ENCODE measurements at places on chromosomes 1 and 21.

DNA sequence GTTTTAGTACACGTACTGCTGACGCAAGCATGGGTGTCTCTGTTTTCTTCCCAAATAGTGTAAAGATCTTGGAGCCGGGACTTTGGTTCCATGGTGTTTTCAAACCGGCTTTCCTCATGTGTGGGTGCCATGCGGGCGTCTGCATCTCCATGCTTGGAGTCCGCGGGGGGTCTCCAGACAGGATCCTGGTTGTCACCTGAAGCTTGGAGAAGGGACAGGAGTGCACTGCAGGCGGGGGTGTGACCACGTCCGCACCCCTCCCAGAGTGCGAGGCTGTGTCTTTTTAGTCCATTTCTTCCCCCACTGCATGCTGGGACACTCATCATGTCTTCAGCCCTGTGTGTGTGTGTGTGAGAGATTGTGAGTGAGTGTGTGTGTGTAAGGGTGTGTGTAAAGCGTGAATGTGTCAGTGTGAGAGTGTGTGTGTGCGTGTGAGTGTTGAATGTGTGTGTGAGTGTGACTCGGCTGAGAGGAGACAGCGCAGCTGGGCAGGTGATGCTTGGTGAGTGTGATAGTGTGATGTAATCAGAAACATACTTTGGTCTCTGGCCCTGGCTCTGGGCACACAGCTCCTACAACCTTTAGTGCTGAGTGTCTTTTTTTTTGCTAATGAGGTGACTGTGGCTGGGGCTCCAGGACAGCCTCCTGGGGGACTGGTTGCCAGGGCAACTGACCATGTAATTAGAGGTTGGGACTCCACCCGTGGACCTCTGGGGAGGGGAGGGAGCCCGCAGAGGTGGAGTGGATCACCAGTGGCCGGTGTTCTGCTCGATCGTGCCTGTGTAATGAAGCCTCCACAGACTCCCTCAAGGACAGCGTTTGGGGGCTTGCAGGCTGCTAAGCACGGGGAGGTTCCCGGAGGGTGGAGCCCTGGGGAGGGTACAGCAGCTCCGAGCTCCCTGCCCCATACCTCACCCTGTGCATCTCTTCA is 55.1 kb downstream of the AGPAT3 start:
- no peak for DNase-seq

DNA sequence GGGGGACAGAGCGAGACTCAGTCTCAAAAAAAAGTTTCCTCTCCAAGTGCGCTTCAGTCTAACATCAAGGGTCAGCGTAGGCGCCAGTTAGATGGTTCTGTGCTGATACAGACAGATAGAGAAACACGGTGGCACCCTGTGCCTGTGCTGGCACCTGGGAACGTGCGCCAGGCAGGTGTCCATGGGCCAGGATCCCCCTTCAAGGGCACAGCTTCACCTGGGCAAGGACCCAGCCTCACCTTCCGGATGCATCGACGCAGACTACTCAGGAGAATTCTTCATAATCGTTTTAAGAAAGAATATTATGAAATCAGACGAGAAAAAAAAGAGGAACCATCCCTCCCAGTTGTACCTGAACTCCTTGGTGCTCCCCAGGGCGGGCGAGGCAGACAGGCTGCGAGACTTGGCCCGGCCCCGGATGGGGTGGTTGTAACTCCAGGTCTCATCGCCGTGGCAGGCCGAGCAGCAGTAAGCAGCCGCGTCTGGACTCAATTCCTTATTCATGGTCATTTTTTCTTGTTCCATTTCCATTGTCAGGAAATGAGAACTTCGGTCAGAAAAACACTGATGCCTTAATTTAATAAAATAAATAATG is 13.3 kb downstream of the NADK start:
- DNase-seq = no peak

- no peak for DNase-seq
Observed at GRCh38 chr21:42495027-42495426, 997 bp downstream of the RSPH1 start.

- peak; percentile 69 for DNase-seq
Observed at GRCh38 chr1:77412069-77412819, 130.4 kb downstream of the AK5 start.

DNA sequence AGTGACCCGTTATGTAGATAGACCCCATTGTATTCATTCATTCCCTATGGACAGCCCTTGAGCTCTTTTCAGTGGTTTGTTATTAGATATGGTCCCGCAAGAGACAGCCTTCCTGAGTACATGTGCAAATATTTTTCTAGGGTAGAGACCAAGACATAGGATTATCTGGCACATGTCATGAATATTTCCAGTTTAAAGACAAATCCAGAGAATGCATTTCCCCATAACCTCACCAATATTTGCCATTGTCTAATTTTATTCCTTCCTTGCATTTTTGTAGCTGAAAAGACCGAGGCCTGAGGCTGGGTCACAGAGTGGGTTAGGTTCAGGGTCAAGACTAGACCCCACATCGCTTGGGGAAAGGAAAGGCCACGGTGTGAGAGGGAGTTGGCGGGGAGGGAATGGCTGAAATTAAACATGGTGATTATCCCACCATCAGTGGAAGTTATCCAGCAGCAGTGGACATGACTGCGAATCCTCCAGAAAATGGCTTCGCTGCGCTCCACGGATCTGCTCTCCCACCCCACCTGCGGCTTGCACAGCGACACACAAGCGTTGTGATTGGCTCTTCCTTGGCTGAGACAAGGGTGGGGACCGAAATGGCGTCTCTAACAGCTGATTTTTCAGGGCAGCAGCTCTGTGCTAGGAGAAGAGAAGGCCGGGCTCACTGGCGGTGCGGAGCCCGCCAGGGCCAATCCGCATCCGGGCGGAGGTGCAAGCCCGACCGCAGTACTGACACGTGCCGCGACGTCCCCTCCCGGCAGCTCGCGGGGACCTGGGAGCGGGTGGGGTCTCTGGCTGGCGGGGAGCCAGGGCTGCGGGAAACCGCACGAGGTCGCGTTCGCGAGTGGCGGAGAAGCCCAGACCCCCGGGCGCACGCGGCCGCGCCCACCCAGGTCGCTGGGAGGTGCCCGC is 16.1 kb upstream of the STMN1 start:
- peak; percentile 15 for DNase-seq

GRCh38 chr1:240691909-240692705 is 80.2 kb upstream of the GREM2 start:
- peak; percentile 55 for DNase-seq

DNA sequence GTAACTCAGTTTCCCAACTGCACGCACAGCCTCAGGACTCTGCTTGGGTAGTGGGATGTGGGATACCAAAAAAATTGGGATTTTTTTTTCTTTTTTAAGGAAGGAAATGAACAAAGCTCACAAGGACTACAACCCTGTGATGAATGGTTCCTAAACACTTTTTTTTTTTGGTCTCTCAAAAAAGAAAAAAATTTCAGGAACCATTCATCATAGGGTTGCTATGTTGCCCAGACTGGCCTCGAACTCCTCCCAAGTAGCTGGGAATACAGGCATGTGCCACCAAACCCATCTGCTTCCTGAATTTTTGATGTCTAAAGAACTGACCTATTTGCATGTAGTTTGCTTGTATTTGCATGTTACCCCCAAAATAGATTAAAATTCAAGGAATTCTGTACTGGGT is 6.8 kb downstream of the MINDY1 start:
- no peak for DNase-seq

- peak; percentile 45 for DNase-seq
Observed at GRCh38 chr1:172671591-172671990, 12.7 kb downstream of the FASLG start.

DNA sequence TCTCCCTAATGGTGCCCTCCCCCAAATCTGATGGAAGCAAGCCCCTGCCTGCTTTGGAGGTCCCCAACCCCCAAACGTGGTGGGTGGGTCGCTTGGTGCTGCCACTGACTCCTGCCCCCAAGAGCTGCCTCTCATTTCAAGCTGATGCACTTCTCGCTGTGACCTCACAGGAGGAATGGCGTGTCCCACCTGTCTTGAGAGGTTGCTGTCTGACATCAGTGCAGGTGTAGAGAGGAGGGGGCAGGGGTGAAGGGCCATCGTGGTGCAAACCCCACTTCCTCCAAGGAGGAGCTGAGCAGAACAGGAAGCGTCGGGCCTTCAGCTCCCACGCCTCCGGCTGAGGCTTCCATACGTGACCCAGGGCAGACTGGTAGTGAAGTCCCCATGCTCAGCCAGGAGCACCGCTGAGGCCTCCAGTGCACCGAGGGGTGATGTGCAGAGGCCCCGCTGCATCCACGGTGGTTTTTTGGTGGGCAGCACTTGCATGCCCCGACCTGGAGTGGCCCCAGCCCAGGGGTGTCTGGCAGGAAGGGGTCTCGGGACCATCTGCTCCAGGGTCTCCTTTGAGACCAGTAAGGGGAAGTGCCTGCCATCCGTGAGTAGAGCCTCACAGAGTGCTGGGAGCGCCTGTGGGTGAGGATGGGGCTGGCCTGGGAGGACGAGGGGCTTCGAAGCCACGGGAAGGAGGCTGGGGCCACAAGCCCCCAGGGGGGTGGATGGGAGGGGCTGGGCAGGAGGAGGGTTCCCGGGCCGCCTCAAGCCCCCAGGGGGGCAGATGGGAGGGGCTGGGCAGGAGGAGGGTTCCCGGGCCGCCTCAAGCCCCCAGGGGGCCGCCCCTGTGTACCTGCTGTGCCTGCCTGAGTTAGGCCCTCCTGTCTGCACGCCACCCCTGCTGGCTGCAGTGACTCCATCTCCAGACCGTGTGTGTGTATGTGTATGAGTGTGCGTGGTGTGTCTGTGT is 39.8 kb downstream of the WDR4 start:
- no peak for DNase-seq

- DNase-seq = no peak
Observed at GRCh38 chr1:239389703-239390102, 3.3 kb downstream of the CHRM3 start.

GRCh38 chr1:201633811-201634210 is 94.9 kb downstream of the NAV1 start:
- no peak for DNase-seq

DNA sequence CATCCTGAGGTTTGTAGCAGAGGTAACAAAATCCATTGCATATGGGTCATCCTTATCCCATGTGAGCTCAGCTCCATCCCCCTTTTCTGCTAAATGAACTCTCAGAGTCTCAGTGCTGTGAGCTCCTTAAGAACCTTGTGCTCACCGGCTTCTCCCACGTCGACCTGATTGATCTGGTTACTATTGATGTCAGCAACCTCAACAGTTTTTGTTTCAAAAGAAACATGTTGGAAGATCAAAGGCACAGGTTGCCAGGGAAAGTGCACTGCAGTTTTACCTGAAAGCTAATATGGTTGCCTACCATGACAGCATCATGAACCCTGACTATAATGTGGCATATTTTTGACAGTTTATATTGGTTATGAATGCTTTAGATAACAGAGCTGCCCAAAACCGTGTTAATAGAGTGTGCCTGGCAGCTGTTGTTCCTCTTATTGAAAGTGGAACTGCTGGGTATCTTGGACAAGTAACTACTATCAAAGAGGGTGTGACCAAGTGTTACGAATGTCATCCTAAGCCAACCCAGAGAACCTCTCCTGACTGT is 131.4 kb downstream of the HS2ST1 start:
- DNase-seq = no peak

- DNase-seq = no peak
Observed at GRCh38 chr1:55750628-55750995, 535.4 kb upstream of the USP24 start.

DNA sequence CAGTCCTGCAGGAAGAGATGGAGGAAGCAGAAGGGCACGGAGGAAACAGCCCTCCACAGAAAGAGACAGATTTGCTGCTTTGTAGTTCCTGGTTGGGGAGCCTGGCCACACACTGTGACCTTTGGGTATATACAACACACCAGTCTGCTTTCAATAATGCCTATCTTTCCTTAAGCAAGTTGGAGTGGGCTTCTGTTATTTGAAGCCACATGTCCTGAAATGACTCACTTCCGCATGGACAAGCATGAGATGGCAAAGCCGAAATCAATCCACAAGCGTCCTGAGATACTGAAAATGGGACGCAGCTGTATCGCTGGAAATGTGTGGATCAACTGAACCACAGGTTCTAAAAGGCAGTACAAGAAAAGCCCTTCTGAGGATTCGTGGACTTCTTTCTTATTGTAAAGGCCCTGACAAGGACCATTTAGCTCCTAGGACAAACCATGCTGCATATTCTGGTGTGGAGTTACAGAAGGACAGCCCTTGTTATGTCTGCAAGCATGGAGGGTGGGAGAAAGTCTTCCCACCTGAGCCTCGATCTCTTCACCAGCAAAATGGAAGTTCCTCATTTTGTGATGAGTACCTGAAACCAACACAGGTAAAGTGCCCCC is 22.7 kb upstream of the FHAD1 start:
- no peak for DNase-seq

GRCh38 chr1:57063406-57064125 is 97.8 kb upstream of the C8B start:
- no peak for DNase-seq

GRCh38 chr1:6221210-6221784 is 14.5 kb downstream of the ICMT start:
- no peak for DNase-seq

DNA sequence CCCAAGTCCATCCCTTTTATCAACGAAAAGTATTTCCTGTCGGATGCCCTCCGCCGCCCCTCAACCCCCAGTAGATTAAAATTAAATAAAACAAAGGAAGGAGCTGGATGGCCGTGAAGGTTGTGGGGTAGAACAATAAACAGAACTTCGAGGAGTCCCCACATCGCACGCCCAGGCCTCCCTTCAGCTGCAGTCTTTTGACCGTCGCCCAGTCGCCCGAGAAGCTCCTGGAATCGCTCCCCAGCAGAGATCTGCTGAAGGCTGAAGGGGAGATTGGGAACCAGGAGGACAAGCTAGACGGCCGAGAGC is 905 bp downstream of the BARHL2 start:
- DNase-seq = no peak

DNA sequence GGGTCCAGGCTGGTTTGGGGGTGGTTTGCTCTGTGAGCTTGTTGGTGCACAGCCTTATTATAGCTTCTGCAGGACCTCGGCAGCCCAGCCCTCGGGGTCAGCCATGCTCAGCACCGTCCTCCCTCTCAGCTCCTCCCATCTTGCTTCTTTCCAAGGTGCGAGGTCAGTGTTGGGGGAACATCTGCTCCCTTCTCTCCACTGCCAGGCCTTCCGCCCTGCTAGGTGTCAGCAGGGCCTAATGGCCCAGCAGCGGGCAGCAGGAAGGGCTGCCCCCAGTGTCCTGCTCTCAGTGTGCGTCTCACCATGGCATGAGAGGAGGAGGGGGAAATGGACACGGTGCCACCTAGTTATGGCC is 36.5 kb upstream of the LRRC3 start:
- DNase-seq = no peak

- peak; percentile 58 for DNase-seq
Observed at GRCh38 chr21:17793246-17794123, 25.7 kb downstream of the C21orf91 start.

- peak; percentile 49 for DNase-seq
Observed at GRCh38 chr1:156458181-156458503, 42.4 kb downstream of the MEF2D start.

DNA sequence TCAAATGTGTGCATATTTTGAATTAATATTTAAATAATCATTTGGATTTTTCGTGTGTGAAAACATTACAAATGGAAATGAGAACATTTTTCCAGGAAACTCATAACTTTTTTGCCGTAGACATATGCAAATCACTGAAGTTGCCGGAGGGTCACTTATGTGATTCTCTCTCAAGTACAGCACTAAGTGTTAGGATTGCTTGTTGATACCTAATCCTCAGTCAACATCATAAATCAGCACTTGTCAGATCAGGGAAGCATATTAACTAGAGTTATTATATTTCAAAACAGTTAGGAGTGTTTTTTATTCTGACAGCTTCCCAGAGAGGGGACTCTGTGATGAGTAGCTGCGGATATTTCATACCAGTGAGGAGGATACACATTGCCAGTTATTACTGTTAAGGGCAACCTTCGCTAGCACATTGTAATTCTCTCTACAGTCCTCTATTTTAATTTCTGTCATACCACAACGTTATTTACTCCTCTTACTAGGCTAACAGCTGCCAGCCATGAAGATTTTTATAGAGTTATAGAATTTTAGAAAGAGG is 41.5 kb downstream of the NCAM2 start:
- DNase-seq = no peak

- no peak for DNase-seq
Observed at GRCh38 chr21:37536616-37537278, 170.2 kb downstream of the DYRK1A start.
